ENCODE measurements at places on chromosomes 2 and 18.

DNA sequence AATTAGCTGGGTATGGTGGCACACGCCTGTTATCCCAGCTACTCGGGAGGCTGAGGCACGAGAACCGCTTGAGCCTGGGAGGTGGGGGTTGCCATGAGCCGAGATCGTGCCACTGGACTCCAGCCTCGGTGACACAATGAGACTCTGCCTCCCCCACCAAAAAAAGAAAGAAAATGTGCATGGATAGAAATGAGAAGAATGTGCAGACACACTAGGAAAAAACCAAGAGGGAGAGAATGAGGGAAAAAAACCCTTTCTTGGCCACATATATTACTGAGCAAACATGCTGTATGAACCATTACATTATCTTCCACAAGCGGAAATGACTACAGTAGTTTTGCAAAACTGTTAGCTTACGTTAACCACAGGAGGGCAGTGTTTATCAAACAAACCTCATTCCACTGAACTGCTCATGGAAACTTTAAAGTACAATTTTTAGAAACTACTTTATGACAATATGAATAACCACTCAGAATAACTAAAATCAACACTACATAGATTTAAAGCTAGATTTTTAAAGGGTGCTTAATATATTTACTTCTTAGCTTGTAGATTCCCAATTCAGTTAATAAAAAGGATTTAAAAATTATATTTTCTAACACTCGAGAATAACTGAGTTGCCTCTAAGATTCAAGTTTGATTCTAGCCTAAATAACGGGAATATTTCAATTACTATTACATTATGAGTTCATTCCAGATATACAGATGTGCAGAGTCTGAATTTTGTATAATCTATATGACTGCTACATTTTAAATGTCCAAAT, 26.4 kb downstream of the ASXL2 start:
- DNase-seq = no peak

DNA sequence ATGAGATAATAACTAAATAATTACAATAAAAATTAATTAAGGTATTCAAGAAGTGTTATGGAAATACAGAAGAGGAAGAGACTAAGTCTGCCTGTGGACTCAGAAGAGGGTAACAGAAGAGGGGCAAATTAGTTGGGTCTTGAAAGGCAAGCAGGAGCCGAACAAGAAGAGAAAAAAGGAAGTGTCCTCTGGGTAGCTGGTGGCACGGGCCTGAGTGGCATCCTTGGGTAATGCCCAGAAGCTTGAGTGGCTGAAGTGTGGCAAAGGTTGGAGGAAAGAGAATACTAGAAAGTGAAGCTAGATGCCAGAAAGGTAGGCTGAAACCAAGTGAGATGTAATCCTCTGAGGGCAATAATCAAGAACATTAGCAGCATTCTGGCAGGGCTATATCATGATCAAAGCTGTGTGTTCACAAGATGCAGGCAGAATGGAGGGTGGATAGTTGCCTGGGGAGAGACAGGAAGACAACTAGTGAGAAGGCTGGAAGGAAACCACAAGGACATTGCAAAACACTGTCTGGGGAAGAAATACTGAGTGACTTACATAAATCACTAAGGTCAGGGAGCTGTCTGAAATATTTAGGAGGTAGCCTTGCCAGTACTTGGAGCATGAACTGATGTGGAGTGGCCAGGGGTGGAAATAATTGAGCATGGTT, 16.2 kb downstream of the DOCK10 start:
- no peak for DNase-seq

GRCh38 chr18:35917043-35917442, 55.4 kb upstream of the RMP24 start:
- DNase-seq = no peak

- DNase-seq = no peak
Measured at GRCh38 chr2:100060875-100061274, 81.5 kb downstream of the AFF3 start.

DNA sequence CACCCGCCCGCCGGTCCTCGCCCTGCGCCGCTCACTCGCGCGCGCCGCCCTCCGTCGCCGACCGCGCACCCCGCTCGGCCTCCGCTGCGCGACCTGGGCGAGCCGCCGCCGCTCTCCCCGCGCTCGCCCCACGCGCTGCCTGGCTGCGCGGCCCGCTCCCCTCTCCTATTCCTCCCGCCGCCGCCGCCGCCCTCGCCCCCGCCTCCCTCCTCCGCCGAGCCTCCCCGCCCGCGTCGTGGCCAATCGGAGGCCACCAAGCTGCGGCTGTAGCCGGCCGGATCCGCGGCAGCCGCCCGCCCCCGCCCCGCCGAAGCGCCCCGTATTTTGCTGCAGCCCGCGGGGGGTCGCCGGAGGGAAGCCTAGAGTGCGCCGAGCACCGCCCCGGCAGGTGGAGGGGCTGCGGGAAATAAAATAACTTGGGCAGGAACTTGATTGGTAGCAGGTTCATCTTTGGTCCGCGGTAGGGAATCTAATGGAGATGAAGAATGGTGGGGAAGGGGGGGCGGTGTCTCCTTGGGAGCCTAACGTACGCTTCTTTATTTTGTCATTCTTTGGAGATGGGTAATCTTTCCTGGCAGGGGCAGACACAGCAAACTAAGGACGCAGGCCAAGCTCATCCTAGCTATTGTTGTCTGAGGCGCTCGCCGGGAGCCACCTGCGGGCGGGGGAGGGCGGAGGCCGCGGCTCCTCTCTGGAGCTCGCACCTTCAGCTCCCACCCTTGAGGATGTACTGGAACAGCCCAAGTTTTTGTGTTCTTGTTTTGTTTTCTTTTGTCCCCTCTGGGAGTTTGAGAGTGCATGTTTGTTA, 1.1 kb upstream of the CDH2 start:
- DNase-seq = no peak

DNA sequence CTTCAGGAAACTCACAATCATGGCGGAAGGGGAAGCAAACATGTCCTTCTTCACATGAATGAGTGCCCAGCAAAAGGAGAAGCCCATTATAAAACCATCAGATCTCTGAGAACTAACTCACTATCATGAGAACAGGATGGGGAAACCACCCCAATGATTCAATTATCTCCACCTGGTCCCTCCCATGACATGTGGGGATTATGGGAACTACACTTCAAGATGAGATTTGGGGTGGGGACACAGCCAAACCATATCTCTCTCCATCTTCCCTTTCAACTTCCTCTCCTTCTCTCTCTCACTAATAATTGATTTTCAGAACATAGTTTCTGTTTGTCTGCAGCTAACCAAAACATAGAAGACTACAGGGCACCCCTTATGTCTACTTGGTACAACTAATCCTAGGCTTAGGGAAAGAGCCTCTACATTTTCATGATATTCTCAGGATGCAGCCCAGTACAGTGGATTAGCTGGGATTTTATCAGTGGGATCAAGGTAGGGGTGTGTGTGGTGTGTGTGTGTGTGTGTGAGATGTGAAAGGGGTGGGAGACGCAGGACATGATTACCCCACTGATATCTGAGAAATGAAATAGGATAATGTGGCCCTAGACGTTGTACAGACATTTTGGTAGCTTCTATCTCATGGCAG, 2.8 kb upstream of the ATF2 start:
- DNase-seq = no peak

DNA sequence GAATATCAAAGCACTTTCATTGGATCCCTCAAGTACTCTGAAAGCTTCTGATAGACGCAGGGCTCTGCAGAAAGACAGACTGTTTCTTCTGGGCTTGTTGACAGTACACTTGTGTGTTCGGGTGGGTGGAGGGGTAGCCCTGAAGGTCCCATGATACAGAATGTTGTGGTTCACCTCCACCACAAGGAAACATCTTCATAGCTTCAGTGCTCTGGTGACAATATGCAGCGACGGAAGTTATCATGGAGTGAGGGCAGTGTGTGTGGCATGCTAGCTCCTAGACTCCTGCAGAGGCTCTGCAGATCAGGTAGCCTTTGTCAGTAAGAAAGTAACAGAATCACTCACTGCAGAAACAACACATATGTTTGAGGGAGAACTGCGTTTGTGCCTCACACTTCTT, 90.7 kb downstream of the MEIS1 start:
- DNase-seq = no peak

DNA sequence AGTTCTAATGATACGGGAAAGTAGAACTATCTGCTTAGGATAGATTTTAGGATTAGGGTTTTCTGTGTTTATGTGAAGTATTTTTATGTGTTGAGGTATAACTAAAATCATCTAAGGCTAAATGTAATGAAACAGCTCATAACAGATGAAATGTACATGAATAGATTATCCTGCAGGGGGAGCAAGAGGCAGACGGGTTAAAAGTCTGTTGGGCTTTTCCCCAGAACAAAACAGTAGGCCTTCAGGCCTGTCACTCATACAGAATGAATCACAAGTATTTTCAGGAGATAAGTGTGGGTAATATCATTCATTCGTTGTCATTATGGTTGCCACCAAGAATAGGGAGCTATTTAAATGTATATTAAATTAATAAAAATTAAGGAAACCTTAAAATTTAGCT, 107.9 kb upstream of the IL1R2 start:
- no peak for DNase-seq

DNA sequence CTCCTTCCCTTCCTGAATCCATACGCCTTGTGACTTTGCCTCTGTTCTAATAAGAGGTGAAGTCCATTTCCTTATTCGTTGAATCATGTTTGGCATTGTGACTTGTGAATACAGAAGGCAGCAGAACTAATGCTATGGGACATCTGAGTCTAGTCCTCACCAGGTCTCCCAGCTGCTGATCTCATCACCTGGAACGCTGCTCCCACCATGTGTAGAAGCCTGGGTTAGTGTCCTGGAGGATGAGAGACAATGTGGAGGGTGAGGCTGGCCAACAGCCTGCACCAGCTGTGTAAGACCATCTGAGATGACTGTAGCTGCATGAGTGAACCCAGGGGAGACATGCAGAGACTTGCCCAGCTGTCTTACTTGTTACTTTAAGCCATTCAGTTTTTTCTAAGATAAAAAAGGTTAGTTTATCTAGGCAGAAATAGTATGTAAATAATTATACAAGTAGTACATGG, 3.5 kb upstream of the HAAO start:
- DNase-seq = no peak

DNA sequence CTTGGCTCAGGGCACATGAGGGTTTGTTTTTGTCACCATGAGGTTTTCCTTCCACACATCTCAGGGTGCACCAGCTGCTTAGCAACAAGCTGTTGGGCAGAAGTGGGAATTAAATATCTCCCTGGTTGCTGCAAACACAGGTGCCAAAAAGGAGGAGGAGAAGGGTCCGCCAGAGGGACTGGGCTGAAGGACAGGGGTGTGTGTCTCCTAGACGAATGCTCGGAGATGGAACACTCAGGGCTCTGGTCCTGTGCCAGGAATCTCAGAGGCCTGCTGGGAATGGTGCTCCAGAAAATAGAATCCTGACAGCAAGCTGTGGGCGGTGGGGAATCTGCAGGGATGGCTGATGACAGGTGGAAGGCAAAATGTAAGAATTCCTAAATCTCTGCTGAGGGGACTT, 94.5 kb downstream of the VSNL1 start:
- no peak for DNase-seq

DNA sequence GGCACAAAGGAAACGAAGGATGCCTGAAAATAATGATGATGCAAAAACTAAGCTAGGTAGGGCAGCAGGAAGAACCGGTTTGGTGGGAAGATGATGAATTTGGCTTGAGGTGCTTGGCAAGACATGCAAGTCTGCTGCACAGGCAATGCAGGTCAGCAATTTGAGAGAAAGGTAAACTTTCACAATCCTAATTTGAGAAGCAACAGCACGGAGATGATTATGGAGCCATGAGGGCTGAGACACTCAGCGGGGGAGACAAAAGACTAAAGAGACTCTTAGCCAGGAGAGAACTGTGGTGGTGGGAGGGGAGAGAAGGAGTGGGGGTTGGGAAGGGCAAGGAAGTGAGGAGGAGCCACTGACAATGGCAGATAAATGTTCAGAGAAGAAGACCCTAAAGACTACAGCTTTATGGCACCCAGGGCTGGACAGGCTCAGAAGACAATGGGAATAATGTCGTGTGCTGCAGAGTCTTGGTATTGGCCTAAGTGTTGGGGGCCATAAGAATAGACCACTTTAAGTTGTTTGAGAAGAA, 19.4 kb upstream of the RNF149 start:
- DNase-seq = no peak

DNA sequence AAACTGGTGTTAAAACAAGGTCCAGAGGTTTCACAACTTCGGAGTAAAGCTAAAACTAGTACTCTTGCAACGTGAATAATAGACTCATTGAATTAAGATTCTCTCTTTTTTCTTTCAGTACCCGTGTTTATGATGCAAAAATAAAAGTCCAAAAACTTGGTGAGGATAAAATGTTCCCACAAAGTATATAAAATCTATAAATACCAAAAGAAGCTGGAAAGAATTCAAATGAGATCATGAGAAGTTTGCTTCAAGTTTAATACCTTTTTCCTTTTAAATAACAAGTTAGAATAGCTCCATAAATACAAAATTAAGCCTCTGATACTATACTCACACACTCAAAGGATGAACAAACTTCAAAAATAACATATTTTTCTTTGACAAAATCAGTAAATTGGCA, 34.0 kb downstream of the METTL4 start:
- DNase-seq = no peak

GRCh38 chr2:30981096-30981495, 157.1 kb downstream of the GALNT14 start:
- DNase-seq = no peak

DNA sequence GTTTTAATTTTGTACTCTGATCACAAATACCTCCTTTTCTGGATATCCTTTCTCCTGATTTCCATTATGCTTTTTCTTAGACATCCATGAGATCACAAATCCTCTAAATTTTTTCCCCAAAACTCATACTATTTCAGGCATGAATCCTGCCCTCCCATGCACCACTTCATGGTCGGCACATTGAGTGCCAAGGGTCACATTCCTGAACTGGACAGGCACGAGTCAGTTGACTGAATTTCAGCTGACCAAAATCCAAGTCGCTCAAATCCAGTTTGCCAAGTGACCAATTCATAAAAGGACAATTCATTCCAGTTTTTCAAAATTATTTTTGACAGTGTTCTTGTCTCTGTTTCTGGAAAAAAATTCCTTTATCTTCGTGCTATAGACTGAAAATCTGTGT, 22.1 kb downstream of the DYNAP start:
- no peak for DNase-seq

GRCh38 chr2:234958311-234958710, 6.5 kb downstream of the SH3BP4 start:
- no peak for DNase-seq

GRCh38 chr2:152097290-152097800, 1.5 kb downstream of the CACNB4 start:
- DNase-seq = no peak

- DNase-seq = no peak
Measured at GRCh38 chr2:6824962-6825361, 40.7 kb downstream of the CMPK2 start.

DNA sequence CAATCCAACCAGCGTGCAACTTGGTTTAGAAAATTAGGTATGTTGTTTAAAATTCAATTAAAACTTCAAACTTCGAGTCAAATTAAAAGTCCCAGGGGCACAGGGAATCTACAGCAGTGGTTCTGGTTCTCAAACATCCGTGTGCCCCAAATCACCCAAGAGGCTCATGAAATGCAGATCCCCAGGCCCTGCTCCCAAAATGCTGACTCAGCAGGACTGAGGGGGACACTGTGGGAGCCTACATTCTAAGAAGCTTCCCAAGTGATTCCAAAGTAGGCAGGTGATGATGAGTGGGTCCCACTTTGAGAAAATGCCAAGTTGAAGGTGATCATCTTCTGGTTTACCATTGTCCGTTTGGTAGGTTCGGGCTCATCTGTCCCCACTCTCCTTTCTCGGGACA, 82.3 kb downstream of the GALNT14 start:
- no peak for DNase-seq
